T-cell (primary cell): ENCODE measurements at places on chromosomes 13 and 19.

GRCh38 chr13:23695711-23696464, 125.7 kb downstream of the TNFRSF19 start:
- peak; percentile 48 for DNase-seq

DNA sequence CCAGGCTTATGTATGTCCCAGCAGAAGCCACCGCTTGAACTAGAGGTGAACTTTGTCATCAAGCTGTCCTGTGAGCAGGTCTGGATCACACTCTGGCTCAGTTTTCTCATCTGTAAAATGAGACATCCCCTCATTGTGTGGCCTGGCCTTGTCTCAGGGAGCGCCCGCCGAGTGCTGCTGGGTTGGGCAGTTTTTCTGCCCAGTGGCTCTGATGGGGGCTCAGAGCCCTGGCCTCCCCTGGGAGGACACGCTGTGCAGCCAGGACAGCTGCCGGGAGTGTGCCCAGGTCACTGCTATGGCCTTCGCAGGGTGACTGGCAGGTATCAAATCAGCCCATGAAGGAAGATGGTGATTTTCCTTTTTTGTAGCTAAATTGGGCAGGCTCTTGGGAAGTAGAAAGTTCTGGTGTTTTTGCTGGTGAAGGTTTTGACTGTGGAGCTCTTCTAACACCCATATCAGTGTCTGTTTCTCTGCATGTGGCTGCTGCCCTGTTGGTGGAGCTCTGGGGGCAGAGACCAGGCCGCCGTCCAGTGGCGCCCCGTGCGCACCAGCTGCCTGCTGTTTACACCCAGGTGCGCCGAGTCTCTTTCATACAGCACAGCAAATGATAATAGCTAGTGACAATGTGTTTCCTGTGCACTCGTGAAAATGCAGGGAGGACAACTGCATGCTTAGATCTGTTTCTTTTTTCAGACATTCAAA, 40.8 kb downstream of the SLC7A9 start:
- no peak for DNase-seq

DNA sequence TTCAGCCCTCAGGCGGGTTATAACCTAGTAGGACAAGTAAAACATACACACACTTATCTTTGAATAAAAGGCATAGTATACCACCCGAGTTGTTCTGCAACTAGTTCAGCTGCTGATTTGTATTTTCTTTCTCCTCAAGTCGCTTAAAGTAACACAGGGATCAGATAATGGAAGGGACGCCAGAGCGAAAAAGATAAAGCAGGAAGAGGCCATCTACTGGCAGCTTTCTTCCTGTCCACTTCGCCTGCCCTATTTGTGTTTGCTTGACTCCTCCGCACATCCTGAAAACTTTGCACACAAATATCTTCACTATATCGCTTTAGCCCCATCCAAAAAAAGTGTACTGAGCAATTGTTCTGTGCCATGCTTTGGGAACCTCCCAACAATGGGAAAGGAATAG, 238.0 kb upstream of the SOX21 start:
- no peak for DNase-seq

- DNase-seq, result no peak
These were observed 8.3 kb upstream of the MCF2L start for GRCh38 chr13:112960706-112961105.

- no peak for DNase-seq
These were observed 66.5 kb downstream of the NDFIP2 start for GRCh38 chr13:79547211-79548195.
